Non-pigmented ciliary epithelial cell (primary cell): ENCODE measurements at places on chromosomes 4 and X.

GRCh38 chr4:111404673-111405072 lies 740.6 kb upstream of the FAM241A start:
- no peak for DNase-seq

DNA sequence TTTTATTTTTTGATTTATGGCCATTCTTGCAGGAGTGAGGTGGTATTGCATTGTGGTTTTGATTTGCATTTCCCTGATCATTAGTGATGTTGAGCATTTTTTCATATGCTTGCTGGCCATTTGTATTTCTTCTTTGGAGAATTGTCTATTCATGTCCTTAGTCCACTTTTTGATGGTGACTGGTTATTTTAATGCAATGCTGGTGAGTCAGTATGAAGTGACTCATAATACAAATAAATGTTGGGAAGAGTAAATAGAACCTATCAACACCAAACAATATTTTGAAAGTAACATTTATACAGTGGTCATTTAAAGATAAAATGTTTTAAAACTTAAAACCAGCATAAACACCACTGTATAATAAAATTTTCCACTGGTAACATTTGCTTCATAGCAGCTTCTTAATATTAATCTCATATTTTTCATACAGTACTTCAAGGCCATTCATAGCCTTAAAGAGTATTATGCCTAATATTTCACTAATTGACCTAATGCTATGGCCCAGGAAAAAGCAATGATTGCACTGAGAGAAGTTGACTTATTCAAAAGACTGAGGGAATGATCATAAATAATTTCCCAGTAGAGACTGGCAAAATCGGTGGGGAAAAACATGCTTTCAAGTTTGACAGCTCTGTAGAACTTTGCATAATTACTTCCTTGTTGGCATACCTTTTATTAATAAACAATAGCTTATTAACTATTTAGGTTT lies 33.9 kb downstream of the CASK start:
- no peak for DNase-seq

GRCh38 chr4:44961001-44961755 lies 234.8 kb upstream of the GNPDA2 start:
- no peak for DNase-seq

DNA sequence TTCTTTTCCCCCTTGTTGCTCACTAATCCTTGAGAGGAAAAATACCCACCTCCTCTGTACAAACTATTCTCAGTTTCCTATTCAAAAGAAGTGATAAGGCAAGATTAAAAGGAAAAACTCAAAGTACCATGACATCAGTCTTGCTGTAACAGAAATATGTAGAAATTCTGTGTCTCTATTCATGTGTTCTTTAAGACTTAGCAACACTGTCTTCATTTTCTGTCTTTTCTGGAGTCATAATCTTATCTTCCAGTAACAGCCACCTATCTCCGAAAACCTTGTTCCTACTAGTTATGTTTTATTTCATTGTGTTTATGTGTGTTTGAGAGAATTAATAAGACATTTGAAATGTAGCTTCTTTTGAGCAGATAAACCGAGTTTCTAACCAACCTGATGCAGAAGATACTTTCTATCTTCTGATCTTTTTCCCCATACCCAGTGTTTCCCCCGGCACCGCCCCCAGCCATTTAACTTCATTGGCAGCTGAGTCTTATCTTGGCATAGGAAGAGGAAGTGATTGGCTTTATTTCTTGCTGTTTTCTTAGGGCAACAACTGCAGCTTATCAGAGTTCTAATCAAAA lies 8.0 kb downstream of the FAM241A start:
- DNase-seq, result no peak

- peak; percentile 44 for DNase-seq
These were observed 30.3 kb upstream of the UTP14A start for GRCh38 chrX:129875669-129876068.

DNA sequence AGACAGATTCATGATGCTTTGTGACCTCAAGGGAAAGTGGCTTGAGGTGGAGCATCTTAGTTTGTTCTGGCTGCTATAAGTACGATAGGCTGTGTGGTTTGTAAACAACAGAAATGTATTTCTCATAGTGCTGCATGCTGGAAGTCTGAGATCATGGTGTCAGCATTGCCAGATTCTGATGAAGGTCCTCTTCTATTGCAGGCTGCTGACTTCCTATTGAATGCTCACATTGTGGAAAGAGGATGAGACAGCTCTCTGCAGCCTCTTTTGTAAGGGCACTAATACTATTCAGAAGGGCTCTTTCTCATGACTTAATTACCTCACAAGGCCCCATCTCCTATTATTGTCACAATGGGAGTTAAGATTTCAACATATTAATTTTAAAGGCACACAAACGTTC lies 1674.0 kb upstream of the PCDH7 start:
- DNase-seq, result peak; percentile 43

GRCh38 chr4:72496119-72496518 lies 72.9 kb downstream of the ADAMTS3 start:
- DNase-seq, result no peak

- no peak for DNase-seq
These were observed 167.7 kb downstream of the PJA1 start for GRCh38 chrX:68997511-68997910.

DNA sequence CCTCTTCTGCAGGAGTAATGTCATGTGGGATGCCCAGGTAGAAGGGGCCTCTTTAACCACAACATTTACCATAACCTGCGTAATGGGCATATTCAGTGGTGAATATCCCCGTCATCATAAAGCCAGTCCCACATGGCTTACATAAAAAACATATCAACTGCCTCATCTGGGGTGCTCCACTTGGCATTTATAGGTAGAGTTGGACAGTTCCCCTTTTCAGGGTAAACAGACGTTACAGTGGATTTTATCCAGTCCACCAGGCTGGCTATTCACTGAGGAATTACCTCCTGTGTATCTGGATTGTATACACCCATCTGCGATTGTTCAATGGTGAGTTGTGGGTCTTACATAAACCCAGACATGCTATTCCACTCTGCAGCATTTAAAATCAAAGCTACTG lies 70.7 kb upstream of the ANKRD17 start:
- no peak for DNase-seq

DNA sequence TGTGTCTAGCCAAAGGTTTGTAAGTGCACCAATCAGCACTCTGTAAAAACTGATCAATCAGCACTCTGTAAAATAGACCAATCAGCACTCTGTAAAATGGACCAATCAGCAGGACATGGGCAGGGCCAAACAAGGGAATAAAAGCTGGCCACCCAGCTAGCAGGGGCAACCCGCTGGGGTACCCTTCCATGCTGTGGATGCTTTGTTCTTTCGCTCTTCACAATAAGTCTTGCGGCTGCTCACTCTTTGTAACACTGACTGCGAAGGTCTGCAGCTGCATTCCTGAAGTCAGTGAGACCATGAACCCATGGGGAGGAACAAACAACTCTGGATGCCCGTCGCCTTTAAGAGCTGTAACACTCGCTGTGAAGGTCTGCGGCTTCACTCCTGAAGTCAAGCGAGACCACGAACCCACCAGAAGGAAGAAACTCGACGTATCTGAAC lies 14.3 kb downstream of the HNRNPDL start:
- DNase-seq, result no peak

DNA sequence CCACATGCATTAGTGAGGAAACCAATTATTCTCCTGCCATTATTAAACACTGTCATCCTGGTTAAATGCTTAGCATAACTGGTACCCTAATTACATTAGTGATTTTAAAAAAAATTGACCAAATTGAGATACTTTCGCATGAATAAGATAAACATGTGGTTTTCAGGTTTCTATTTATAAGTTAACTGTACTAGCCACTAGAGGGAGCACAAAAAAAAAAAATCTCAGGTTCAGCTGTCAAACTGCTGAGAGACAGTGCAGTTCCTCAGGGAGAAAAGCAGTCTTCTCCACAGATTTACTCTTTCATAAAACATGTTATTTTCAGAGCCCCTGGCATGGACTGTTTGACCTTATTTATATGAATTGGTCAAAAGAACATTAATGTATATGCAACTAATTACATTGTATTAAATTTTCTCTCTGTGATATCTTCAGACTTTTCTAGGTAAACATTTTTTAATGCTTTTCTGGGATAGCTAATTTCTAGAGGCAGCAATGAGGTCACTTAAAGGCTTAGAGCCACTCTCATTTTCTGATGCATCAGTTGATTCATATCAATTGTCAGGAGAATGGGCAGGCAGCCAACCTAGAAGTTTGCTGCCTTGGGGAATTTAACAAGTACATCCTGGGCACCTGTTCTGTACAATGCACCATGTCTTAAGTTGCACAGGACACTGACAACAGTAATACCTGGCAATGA lies 167.5 kb downstream of the CDS1 start:
- peak; percentile 26 for DNase-seq

DNA sequence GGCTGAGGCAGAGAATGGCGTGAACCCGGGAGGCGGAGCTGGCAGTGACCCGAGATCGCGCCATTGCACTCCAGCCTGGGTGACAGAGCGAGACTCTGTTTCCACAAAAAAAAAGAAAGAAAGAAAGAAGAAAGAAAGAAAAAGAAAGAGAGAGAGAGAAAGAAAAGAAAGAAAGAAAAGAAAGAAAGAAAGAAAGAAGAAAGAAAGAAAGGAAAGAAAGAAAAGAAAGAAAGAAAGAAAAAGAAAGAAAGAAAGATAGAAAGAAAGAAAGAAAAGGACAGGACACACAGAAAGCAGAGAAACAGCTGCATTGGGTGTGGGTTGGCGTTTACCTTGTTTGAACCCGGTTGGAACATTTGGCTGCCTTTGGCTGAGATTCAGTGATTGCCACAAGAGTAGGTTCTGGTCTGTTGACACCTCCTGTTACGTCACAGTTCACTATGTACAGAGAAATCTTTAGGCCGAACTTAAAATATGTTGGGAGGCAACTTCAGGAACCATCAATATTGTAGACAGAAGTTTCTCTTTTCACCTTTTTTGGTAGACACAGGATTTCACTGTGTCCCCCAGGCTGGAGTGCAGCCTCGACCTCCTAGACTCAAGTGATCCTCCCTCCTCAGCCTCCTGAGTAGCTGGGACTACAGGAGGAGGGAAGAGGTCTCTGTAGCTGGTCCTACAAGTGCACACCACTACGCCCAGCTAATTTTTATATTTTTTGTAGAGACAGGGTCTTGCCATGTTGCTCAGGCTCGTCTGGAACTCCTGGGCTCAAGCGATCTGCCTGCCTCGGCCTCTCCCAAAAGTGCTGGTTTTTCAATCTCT lies 16.3 kb upstream of the PLCXD1 start:
- no peak for DNase-seq

GRCh38 chrX:97756879-97757278 lies 873.2 kb downstream of the RPA4 start:
- DNase-seq, result no peak
